ENCODE measurements at places on chromosomes 6 and 20.

GRCh38 chr20:48651271-48651670 lies 176.5 kb downstream of the PREX1 start:
- DNase-seq: peak; percentile 43

DNA sequence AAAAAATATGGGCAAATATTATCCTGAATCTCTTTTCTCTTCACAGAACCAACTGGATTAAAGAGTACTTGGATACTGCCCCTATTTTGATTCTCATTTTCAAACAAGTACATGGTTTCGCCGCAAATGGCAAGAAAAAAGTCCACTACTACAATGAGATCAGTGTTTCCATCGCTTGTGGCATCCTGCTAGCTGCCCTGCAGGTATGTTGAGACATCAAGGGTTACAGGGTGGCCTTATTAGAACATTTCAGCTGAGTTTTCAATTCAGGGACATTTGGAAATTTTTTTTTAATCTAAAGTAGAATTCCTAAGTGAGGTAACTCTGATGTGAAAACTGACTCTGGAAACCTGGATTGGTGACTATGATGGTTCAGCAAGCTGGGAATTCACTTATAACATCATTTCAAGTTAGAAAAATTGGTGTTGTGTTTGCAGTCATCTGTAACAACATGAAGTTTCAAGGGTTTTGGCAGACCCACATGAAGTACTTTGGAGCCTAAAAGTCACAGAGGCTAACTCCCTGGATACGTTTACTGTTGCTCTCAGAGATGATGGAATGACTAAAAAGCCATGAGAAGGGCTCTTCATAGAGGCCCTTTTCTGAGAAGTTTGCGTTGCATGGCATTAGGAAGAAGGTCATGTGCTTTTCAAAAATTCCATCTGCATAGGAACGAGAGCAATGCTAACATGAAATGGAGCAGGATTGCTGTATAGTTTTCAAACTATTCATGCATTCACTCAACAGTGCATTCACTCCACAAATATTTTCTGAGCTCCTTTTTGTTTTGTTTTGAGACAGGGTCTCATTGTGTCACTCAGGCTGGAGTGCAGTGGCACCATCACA lies 25.5 kb downstream of the IYD start:
- no peak for DNase-seq

DNA sequence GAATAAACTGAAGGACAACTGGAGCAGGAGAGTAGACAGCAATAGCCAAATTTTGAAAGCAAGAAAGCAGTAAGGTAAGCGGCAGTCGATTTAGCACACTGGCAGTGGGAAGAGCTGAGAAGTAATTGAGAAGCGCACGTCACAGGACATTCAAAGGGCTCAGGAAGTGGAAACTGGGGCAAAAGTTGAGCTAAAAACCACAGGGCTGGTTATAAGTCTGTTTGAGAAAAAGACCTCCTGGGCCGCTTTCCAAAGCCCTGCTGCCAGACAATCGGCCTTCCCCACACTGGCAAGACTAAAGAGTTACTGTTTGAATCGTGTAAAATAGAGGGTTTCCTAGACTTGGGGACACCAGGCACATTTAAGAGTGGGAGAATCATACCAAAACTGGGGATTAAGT lies 161.4 kb downstream of the DNAH8 start:
- no peak for DNase-seq

- DNase-seq: no peak
These were observed 4.5 kb downstream of the SOX4 start for GRCh38 chr6:21597801-21598673.

DNA sequence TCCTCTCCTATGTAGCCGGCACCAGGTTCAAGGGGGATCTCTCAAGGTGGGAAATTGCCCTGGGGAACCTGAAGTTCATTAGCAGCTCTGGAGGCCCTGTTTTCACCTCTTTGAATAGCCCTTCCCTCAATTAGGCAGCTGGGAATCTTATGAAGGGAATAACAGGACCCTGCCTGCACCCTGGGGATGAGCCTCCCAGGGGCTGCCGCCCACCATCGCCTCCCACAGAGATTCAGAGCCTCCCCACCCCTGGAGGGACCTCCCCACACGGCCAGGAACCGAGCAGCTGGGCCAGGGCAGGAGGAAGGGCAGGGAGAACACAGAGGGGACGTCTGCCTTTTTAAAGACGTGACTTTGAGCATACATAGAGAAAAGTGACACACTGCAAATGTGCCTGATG lies 4.6 kb upstream of the EEF1A2 start:
- no peak for DNase-seq

DNA sequence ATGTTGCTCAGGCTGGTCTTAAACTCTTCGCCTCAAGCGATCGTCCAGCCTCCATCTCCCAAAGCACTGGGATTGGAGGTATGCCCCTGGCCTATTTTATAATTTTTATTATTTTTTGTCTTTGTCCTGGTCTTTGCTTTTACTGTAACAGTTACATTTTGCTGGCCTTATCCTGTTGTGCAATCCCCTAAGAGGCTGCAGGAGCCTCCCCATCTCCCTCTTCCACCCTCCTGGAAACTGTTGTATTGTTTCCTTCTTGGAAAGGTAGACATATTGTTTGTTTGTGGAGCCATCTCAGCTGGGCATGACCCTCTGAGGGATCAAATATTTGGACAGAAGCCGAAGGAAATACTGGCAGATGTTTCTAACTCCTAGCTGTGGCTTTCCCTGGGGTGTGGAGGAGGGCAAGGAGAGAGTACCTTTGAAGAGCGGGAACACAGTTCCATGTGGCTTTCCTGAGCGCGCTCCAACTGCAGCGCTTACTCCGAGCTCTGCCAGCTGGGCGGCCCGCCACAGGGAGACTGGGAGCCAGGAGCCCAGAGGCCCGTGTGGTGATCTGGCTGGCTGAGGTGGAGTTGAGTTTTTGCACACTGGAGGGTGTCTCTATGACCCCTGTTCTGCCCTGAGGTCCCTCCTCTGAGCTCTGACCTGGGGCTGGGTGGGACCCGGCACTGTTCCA lies 4.9 kb downstream of the MAPK13 start:
- DNase-seq: no peak

GRCh38 chr20:60518022-60518421 lies 559.8 kb downstream of the CDH26 start:
- no peak for DNase-seq

All from lower lobe of right lung (tissue), 2 donors.